ENCODE measurements at places on chromosomes 4 and X. TPM values are rescaled to one million over a fixed set of nuclear protein-coding genes. Genes with fewer than 3 reads are reported as not detected.
A peak's percentile ranks its signal among the peaks of the same experiment; 100 is the strongest.

DNA sequence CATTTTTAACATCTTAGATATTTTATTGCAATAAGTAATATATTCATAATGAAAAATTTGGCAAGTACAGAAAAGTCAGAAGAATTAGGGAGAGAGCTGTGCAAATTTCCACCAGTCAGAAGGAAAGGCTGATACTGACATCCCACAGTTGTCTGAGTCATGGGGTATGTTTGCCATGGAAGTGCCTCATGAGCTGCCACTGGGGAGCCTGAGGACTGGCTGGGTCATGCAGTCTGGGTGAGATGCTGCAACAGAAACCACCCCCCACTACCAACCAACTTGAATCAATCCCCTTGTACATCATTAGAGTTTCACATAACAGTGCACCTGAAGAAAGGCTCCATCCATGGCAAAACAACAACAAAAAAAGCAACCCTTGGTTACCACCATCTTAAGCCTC is 45.2 kb upstream of the ENPP6 start:
- no peaks in the 10 kb centered on the region for H3K27me3 ChIP-seq
- no peak overlapping the region for H3K27ac ChIP-seq
- no peaks in the 10 kb centered on the region for H3K4me1 ChIP-seq
- DNase-seq, result no peak

DNA sequence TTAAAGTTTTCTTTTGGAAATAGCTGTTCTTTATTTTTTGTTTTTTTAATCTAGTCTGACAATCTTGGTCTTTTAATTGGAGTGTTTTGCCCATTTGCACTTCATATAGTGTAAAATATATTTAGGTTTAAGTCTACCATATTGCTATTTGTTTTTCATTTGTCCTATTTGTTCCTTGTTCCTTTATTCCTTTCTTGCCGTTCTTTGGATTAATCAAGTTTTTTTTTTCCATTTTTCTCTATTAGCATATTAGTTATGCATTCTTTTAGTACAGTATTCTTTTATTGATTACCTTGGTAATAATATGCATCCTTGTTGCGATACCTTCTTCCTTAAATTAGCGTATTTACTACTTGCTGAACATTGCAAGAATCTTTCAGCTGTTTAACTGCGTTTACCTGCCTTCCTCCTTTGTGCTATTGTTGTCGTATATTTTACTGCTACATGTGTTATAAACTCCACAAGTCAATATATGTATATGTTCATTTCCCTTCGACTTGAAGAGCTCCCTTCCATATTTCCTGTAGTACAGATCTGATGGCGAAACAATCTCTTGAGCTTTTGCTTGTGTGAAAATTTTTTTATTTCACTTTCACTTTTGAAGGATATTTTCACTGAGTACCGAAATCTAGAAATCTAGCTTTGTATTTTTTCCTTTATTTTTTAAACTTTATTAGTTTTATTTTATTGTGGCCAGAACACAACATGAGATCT is 23.9 kb upstream of the RNF212 start:
- DNase-seq, result no peak
- peak overlapping the region; percentile 66 for H3K27ac ChIP-seq
- H3K27me3 ChIP-seq, result no peaks in the 10 kb centered on the region
- H3K36me3 ChIP-seq, result no peaks in the 10 kb centered on the region
- no peak overlapping the region for H3K4me3 ChIP-seq
- H3K4me1 ChIP-seq, result peaks cover 5% of the 10 kb centered on the region

- H3K27ac ChIP-seq, result peak overlapping the region; percentile 42
- no peak overlapping the region for H3K4me3 ChIP-seq
- DNase-seq, result peak; percentile 72
- no peaks in the 10 kb centered on the region for H3K27me3 ChIP-seq
Measured at GRCh38 chr4:40511036-40511614, 118.5 kb downstream of the RBM47 start.

DNA sequence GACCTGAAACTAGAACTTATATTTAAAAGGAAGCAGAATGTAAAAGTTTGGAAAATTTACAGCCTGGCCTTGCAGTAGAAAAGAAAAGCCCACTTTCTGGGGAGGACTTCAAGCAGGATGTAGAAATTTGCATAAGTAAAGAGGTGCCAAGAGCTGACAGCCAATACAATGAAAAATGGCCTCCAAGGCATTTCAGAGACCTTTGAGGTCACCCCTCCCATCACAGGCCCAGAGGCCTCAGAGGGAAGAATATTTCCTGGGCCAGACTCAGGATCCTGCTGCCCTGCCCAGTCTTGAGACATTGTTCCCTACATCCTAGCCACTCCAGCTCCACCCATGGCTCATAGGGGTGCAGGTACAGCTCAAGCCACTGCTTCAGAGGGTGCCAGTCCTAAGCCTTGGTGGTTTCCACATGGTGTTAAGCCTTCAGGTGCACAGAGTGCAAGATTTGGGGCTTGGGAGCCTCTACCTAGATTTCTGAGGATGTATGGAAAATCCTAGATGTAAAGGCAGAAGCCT is 518.9 kb upstream of the INTU start:
- no peaks in the 10 kb centered on the region for H3K36me3 ChIP-seq
- no peak for DNase-seq
- no peak overlapping the region for H3K4me3 ChIP-seq
- H3K4me1 ChIP-seq, result no peaks in the 10 kb centered on the region
- H3K27ac ChIP-seq, result no peak overlapping the region

DNA sequence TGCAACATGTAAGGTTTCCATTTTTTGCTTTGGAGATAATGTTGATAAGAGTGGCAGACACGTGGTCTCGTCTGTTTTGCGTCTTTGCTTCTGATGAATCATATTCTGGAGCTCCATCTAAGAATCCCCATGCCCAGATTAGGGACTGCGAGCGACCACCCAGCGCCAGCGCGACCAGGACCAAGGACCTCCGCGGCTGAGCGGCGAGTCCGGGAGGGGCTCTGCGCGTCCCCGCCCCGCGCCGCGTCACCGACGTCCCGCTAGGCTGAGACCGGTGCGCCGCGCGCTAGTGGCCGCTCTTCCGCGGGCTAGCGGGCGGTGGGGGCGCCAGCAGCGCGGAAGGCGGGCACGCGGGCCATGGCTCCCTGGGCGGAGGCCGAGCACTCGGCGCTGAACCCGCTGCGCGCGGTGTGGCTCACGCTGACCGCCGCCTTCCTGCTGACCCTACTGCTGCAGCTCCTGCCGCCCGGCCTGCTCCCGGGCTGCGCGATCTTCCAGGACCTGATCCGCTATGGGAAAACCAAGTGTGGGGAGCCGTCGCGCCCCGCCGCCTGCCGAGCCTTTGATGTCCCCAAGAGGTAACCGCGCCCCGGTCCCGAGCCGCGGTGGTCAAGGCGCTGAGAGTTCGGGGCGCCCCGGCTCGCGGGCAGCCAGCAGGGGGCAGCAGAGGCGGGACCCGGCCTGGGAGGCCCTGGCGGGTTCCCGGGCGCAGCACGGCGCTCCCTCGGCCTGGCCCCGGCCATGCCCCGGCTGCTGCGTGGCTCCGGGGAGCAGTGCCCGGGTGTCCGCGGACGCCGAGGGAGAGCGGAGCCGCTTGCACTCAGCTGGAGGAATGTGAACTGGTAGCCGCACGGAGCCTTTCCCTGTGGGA is at the start of gene SRD5A3:
TSS of gene SRD5A3 (plus strand) at position 263 of the 871 bp plus-strand sequence. CDS start at position 358, 95 bp downstream.
- H3K36me3 ChIP-seq, result no peaks in the 10 kb centered on the region
- DNase-seq, result peak; percentile 98
- peaks cover 9% of the 10 kb centered on the region for H3K4me1 ChIP-seq
- H3K4me3 ChIP-seq, result peak within 1 kb of the TSS; percentile 38
- peak within 1 kb of the TSS; percentile 90 for H3K27ac ChIP-seq

DNA sequence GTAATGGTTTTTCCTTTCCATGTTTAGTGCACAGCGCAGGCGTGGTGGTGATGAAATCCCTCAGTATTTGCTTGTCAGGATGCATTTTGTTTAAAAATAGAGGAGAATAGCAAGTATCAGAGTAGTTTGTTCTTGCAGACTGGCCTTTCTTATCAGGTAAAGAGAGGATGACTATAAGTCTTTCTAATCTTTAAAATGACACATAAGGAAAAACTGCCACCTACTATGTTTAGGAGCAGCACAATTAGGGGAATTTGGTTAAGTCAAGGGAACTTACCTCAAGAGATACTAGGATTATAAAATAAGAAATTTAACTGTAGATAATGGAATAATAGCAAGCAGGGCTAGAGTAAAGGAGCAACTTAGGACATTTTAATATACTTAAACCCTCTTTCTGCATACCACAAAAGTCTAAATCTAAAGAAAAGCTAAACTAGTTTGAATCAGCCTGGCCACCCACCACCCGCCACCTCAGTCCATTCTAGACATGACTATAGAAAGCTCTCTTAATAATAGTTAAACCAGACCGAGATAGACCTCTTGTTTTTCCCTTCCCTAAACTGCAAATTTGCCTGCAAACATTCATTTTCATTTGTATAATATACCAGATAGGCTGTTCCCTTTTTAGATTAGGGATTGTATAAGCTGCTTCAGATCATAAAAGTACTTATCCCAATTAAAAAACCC is 62.0 kb downstream of the APOOL start:
- no peaks in the 10 kb centered on the region for H3K27me3 ChIP-seq
- H3K4me3 ChIP-seq, result no peak overlapping the region
- no peak overlapping the region for H3K27ac ChIP-seq
- no peaks in the 10 kb centered on the region for H3K4me1 ChIP-seq
- no peaks in the 10 kb centered on the region for H3K36me3 ChIP-seq
- DNase-seq, result no peak

GRCh38 chrX:70527610-70528345 is 83.1 kb downstream of the DLG3 start:
- DNase-seq, result no peak
- no peak overlapping the region for H3K4me3 ChIP-seq
- no peaks in the 10 kb centered on the region for H3K27me3 ChIP-seq
- no peak overlapping the region for H3K27ac ChIP-seq
- peaks cover 21% of the 10 kb centered on the region for H3K4me1 ChIP-seq

GRCh38 chr4:169945636-169946035 is 80.6 kb downstream of the MFAP3L start:
- DNase-seq, result no peak
- H3K36me3 ChIP-seq, result no peaks in the 10 kb centered on the region
- no peak overlapping the region for H3K4me3 ChIP-seq
- H3K27me3 ChIP-seq, result no peaks in the 10 kb centered on the region
- no peak overlapping the region for H3K27ac ChIP-seq
- no peaks in the 10 kb centered on the region for H3K4me1 ChIP-seq

DNA sequence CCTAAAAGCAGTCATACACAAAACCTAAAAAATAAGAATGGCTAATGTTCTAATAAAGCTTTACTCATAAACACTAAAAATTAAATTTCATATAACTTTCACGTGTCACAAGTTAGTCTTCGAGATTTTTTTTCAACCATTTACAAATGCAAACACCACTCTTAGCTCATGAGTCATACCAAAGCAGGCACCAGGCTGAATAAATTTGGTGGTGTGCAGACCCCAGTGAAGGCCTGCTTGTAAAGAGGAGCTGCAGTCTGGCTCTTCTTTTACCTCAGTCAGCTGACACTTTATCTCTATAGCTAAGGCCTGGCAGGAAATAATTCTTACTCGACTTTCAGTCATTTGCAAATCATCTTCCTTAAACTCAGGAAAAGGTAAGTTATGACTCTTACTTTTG is 37.4 kb downstream of the CLOCK start:
- no peaks in the 10 kb centered on the region for H3K27me3 ChIP-seq
- H3K4me1 ChIP-seq, result no peaks in the 10 kb centered on the region
- H3K27ac ChIP-seq, result no peak overlapping the region
- no peak overlapping the region for H3K4me3 ChIP-seq
- DNase-seq, result no peak

GRCh38 chr4:88158038-88158488 is 376 bp downstream of the ABCG2 start:
- H3K27ac ChIP-seq, result no peak overlapping the region
- no peaks in the 10 kb centered on the region for H3K27me3 ChIP-seq
- H3K36me3 ChIP-seq, result no peaks in the 10 kb centered on the region
- H3K4me3 ChIP-seq, result peak overlapping the region; percentile 44
- DNase-seq, result no peak

- no peak overlapping the region for H3K27ac ChIP-seq
- no peak overlapping the region for H3K4me3 ChIP-seq
- DNase-seq, result no peak
- H3K27me3 ChIP-seq, result no peaks in the 10 kb centered on the region
Measured at GRCh38 chr4:176752191-176752749, 40.5 kb downstream of the VEGFC start.

GRCh38 chr4:56995525-56995924 is 16.8 kb downstream of the POLR2B start:
- H3K27ac ChIP-seq, result no peak overlapping the region
- no peak overlapping the region for H3K4me3 ChIP-seq
- H3K36me3 ChIP-seq, result no peaks in the 10 kb centered on the region
- DNase-seq, result no peak
- H3K4me1 ChIP-seq, result no peaks in the 10 kb centered on the region
- no peaks in the 10 kb centered on the region for H3K27me3 ChIP-seq

DNA sequence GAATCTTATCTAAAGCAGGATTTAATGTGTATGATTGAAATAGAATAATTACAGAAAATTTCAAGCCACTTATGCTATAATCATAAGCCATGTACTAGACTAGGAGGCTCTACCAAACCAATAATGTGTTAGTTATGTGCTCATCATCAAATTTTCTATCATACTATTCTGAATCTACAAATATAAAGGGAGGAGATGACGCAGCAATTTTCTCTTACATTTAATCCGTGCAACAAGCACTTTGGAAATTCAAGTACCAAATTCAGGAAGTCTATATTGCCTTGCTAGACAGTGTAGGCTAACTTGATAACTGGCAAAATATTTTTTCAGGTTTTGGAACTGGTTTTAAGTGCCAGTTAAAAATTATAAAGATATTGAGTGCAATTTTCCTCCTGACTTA is 283.5 kb downstream of the C4orf33 start:
- no peaks in the 10 kb centered on the region for H3K27me3 ChIP-seq
- H3K4me3 ChIP-seq, result no peak overlapping the region
- H3K4me1 ChIP-seq, result no peaks in the 10 kb centered on the region
- no peak overlapping the region for H3K27ac ChIP-seq
- H3K36me3 ChIP-seq, result no peaks in the 10 kb centered on the region
- no peak for DNase-seq

GRCh38 chr4:158020734-158021346 is 152.0 kb downstream of the GASK1B start:
- no peaks in the 10 kb centered on the region for H3K4me1 ChIP-seq
- DNase-seq, result no peak
- H3K27ac ChIP-seq, result no peak overlapping the region
- H3K27me3 ChIP-seq, result no peaks in the 10 kb centered on the region
- H3K36me3 ChIP-seq, result no peaks in the 10 kb centered on the region

DNA sequence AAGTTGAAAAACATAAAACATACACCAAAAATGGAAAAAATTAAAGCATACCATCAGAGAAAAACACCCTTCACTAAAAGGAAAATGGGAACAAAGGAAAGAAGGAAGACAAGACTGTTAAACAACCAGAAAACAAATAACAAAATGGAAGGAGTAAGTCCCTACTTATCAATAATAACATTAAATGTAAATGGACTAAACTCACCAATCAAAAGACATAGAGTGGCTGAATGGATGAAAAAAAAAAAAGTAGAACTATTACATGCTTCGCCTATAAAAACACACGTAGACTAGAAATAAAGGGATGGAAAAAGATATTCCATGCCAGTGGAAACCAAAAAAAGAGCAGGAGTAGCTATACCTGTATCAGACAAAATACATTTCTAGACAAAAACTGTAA is 19.4 kb upstream of the TMSB15A start:
- no peak for DNase-seq
- no peaks in the 10 kb centered on the region for H3K4me1 ChIP-seq
- no peak overlapping the region for H3K4me3 ChIP-seq
- no peak overlapping the region for H3K27ac ChIP-seq
- H3K36me3 ChIP-seq, result no peaks in the 10 kb centered on the region

PAGE2B gene
- not detected for total RNA-seq

DCAF8L2 gene
- not detected for total RNA-seq

ZBTB49 gene
- total RNA-seq, result 3.6 TPM

COL4A5 gene
- total RNA-seq, result 1.2 TPM

ADAD1 gene
- not detected for total RNA-seq

RTL3 gene
- total RNA-seq, result not detected

SERPINA7 gene
- not detected for total RNA-seq
